ENCODE measurements at places on chromosomes 5 and 9.

- no peak for DNase-seq
Measured at GRCh38 chr5:126188804-126189203, 234.4 kb upstream of the GRAMD2B start.

DNA sequence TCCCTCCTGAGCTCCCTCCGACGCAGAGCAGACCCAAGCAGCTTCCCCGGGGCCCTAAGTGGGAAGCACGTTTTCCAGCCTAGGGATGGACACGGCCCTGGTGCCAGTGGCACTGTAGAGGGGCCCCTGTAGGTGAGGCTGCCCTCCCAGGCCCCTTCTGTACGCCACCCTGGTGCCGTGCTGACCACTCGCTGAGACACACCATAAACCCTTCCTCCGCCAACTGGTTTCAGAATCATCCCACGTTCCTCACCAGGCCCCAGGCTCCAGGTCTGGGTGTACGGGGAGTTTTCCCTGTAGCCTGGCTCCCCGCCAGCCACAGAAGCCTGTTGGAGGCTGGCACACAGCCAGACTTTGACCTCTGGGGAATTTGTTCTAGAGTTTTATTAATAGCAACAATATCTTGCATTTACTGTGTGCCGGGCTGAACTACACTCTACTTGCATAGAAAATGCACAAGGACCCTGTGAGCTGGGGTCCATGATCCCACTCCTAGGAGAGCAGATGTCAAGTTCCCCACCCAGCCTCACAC, 18.2 kb upstream of the WDR38 start:
- DNase-seq, result no peak

- DNase-seq, result no peak
Measured at GRCh38 chr9:18925880-18926279, 107.1 kb downstream of the SAXO1 start.

DNA sequence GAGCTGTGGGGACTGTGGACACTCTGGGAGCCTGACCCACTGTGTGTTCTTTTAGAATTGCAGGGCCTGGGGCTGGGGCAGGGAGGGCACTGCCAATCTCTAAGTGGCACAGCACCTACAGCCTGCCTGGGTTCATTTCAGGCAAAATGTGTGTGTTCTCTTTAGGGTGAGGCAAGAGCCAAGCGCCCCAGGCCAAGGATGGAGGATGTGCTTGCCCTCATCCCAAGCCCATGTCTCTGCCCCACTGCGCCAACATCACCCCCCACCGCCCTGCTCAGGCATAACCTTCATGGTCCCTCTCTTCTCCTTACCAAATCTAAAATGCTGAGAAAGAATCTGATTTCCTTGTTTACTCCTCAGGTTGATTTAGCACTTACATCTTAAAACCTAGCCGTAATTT, 304.4 kb downstream of the RAB3C start:
- no peak for DNase-seq

DNA sequence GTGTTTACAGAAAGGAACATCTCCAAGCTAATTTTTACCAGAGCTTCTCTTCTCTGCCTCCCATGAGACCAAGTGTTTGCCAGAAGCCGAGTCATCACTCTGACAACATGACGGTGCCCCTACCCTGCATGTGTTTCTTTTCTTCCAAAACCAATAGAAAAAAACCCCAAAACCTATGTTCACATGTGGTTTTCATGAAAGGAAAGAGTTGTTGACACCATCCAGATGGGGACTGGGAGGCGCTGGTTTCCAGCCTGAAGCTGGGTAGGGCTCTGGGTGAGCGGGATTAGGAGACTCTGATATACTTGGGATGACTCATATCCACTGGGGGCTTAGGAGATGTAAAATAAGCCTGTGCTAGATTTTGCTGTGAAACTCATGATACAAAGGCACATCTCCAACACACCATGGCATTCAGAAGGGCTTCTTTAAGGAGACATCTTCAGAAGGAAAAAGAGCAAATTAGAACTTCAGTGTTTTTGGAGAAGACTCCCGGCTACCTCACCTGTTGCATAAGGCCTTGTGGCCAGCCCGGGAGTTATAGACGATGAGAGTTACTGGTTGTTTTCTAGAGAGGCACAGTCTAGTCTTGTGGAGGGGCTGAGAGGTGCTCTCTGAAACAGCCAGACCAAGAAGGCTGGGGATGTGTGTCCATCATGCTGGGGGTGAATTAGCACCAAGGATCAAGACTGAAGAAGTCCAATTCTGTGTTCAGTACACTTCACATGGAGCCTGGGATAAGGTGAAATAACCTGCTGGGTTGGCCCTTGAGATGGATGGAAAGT, 108.9 kb upstream of the LHFPL2 start:
- no peak for DNase-seq

DNA sequence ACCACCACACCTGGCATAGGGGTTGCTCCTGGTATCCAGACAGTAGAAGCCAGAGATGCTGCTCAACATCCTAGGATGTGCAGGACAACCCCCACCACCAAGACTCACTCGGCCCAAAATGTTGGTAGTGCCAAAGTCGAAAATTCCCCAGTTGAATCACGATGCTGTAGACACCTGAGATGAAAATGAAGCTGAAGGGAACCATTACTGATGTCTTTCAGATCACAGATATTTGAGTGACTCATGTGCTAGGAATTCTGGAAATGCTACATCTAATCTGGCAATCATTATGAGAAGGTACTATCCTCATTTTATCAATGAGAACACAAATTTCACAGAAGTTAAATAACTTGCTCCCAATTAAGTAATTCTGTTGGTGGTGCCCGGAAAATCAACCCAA, 21.0 kb upstream of the UBE2QL1 start:
- no peak for DNase-seq

DNA sequence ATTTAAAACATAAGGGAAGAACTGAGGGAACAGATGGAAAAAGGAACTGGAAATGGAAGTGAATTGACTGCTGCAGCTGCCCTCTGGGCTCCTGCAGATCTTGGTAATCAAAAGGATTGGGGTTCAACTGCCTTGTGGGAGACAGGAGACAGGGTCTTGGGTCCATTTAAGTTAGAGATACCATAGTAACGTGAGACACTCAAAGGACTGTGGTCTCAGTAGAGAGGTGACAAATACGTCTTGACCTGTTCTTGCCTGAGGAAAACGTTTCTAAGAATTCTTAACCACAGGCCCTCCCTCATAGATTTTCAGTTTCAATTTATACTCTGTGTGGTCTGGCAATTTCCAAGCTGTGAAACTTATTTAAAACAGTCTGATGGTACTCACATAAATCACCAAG, 100.8 kb upstream of the DHFR start:
- no peak for DNase-seq

GRCh38 chr9:120609636-120610035, 29.7 kb upstream of the CDK5RAP2 start:
- no peak for DNase-seq

GRCh38 chr9:68546596-68547390, 6.1 kb upstream of the TMEM252 start:
- DNase-seq, result no peak

DNA sequence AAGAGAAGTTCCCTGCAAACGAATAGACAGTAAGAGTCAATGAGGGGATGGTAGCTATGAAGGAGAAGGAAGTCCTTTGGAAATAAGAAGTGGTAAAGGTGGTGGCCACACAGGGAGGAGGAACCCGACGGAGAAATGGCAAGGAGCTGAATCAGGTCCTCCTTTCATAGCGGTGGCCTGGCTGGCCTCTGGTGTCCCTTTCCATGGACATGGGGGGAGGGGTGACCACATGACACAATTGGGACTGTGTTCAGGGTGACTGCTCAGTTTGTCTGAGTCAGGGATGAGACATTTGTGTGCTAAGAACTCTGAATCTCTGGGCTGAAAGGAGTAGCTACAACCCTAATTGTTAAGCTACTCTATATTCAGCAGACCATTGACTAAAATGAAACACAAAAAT, 28.7 kb upstream of the TIMD4 start:
- DNase-seq, result no peak

- no peak for DNase-seq
Measured at GRCh38 chr9:135978642-135979546, 17.7 kb upstream of the UBAC1 start.

DNA sequence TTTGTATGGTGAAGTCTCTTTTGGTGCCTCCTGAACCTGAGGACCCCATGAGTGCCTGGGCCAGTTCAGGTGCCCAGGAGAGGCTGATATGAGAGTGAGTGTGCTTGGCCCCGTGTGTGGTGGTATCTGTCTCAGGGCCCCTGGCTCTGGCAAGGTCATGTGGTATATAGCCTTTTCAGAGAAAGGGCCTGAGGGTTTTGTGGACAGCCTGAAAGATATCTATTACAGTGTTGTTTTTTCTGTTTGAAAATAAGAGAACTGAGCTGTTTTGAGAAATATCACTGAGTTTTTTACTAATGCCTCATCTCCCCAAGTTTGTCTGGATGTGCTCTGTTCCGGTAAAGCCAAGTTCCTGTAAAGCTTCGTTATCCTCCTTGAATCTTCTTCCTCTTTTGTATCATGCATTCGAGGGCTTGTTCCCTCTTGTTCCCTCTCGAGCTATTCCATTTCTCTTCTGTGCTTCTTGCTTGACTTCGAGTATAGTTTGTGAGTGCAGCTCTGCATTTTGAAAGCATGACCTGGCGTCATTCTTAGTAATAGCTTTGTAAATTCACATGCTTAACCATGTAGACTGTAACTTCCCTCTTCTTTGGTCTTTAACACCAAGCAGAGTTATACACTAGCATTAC, 122.3 kb downstream of the MAST4 start:
- DNase-seq, result no peak

GRCh38 chr5:102722931-102723330, 32.2 kb upstream of the PAM start:
- DNase-seq, result no peak

DNA sequence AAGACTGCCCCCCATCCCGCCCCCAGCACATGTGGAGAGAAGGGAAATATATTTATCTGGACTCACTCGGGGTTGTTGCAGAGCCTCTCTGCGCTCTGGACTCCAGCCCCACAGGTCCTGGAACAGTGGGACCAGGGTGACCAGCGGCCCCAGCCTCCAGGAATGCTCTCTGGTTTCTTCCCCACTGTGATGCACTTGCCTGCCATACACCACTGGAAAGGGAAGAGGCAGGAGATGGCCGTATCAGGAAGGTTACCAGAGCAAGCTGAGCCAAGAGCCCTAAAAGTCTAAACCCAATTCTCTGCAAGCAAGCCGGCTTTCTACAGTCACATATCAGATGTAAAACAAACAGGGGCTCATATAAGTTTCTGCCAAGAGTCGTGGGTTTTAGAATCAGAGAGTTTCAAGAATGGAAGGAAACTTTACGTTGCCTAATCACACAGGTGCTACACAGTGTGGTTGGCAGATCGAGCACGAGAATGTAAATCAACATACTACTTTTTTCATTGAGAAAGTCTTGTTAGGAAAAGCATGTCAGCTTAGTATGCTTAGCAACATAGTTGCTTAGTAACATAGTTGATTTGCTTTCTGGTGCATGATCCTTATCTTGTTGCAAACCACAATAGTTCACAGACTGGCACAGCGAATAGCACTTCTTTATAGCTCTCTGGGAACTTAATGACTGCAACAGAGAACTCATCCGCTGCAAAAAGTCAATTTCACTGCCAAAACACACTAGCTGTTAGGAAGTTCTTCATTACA, 201.2 kb downstream of the TARS1 start:
- no peak for DNase-seq

GRCh38 chr9:129405089-129405826, 215.6 kb downstream of the C9orf50 start:
- DNase-seq, result no peak

DNA sequence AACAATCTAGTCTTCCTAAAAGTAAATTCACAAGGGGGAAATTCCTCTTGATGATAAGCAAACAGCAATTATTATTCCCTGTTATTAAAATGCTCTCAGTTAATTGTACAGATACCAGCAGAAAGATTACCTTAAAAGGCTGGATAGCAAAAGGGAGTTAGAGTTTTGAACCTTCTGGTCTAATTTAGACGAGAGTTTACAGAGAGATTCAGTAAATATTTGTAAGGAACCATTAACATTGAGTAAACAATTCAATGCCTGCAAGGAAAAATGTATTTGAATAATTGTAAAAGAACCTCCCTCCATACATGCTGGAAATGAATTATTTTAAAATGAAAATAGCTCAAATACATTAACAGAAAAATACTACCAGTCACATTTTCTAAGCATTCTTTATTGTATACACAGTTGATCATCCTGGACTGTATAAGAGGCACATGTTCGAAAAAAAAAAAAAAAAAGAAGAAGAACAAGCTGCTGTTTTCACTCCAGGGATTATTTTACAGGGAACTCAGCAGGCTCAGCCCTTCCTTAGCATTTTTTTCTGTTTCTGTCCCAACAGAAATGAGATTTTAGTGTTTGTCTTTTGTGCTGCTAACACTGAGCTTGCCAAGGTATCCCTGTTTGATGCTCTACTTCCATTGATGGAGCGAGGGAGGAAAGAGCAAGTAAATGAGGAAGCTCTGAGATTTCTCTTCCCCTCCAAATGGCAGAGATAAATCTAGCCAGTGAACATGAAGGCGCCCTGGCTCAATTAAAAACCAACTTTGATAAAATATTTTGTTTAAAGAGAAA, 141.1 kb downstream of the ENC1 start:
- no peak for DNase-seq

- DNase-seq, result no peak
Measured at GRCh38 chr5:172444626-172445365, 9.5 kb downstream of the SH3PXD2B start.

GRCh38 chr9:95015569-95015968, 289.1 kb downstream of the AOPEP start:
- DNase-seq, result no peak

DNA sequence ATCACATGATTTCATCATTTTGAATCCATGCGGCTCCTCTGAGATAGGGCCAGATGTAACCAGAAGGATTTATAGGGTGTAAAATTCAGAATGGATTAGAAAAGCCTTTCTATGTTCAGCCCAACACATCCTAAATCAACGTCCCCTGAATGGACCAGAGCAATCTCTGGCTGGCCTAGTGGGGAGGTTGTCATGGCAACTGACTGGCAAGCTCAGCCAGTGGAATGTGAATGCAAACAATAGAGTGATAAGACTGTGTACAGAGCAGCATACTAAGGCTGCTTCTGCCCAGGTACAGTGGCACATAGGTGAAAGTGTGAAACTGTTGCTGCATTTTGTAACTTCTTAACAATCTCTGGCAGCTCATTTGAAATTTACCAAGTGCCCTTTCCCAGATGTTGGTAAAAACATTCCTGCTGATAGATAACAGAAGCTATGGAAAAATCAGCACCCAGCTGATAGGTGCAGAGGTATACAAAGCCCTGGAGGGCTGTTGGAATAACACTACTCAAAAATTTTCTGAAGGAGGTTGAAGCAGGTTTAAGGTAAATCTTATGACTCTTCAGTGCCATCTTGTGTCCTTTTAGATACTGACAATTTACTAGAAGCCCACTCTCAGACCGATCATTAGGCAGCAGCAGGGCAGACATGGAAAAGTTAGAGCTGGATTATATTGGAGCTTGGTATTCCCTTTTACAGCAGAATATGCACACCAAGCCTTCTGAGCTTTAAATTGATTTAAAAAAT, 267.2 kb downstream of the RAB3C start:
- no peak for DNase-seq

GRCh38 chr5:144566747-144567420, 396.2 kb downstream of the KCTD16 start:
- no peak for DNase-seq

DNA sequence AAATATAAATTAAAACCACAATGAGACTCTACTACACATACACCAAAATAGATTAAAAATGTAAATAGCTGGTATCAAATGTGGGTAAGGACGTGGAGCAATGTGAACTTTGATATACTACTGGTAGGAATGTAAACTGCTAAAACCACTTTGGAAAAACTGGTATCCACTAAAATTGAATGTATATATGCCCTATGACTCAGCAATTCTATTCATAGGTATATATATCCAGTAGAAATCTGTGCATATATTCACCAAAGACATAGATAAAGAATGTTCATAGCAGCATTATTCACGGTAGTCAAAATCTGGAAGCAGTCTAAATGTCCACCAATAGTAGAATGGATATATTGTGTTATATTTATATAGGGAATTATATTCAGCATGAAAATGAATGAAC, 85.2 kb downstream of the ERP44 start:
- no peak for DNase-seq

Measured in activated CD4-positive, CD25-positive, alpha-beta regulatory T cell (primary cell).